Activated T-cell treated with anti-CD3 and anti-CD28 coated beads for 24 hours (primary cell): ENCODE measurements at places on chromosomes 16 and 17.
A peak's percentile ranks its signal among the peaks of the same experiment; 100 is the strongest.

DNA sequence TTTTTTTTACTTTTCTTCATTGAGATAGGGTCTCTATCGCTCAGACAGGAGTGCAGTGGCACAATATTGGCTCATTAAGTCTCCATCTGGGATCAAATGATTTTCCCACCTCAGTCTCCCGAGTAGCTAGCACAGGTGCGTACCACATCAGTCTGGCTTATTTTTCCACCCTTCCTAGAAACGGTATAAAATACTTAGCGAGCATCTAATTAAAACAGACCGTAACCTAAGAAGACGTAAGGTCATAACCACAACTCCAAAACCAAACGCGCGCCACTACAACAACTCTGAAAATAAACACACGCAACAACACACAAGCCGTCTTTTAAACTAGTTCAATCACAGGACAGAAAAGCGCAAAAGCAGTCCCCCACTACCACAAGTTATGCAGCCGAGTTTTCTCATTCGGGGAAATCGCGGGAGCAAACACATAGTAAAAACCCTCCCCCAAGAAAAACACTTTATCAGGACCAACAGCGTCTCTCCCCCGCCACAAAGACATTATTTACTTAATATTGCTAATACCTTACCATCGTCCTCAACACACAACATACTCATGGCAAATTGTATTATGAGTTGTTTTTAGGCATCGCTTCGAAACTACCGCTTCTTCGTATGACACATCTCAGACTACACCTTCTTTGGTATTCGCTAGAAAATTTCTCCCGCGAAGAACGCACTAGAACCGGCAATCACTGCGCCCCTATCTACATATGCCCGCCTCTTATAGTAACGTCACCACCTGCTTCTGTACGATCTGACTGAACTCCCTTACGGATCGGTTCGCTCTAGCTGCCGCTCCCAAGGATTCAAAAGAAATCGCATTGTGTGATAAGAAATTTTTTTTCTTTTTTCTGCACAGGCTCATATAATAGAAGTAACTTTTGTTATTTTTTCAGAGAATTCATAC is 32.8 kb downstream of the TEX14 start:
- DNase-seq = peak; percentile 76

GRCh38 chr17:77366558-77367245 is 225.9 kb downstream of the SEC14L1 start:
- no peak for DNase-seq

DNA sequence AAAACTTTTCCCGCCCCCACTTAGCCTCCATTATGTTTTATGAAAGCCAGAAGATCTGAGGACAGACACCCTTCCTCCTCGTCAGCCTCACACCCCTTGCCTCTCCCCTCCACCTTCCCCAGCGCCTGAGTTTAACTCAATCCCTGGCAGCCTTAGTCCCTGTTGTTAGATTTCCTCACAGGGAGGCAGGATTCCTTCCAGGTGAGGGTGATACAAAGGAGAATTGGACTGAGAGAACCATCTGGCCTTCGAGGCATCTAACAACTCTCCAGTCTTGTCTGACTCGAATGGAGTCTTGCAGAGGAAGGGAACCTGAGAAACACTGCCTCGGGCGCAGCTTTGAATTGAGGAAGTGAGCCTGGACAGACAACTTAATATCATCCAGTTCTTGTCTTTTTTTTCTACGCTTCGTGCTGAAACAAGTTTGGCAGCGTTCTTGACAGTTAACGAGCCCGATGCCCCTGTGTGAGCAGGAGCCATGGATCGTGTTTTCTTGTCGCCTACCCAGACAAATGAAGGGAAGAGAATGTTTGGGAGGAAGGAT is 1.3 kb upstream of the ZNF768 start:
- no peak for DNase-seq

GRCh38 chr17:67461228-67461780 is 84.2 kb downstream of the PITPNC1 start:
- DNase-seq = no peak

DNA sequence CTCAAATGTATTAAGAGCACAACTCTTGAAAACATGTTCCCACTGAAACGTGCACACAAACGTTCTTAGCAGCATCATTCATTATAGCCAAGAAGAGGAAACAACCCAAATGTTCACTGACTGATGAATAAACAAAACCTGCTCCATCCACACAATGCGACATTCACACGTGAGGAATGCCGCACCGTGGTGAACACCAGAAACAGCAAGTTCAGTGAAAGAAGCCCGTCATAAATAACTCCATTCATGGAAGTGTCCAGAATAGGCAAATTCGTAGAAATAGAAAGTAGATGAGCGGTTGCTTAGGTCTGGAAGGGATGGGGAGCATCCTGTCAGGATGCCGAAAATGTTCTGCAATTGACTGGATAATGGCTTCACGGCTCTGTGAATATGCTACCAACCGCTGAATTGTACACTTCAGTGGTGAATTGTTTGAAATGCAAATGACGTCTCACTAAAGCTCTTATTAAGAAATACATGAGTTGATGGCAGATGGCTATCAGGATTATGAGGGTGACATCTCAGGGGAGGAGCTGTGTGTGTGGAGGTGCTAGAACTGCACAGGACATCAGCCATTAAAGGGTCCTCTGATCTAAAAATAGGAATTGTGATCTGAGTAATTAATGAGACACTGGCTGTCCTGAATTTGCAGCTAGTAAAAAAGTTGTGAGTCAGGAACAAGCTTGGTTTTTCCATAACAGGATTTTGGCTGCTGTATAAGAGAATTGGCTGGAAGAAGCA is 771.0 kb downstream of the KCNJ18 start:
- no peak for DNase-seq
